ENCODE measurements at places on chromosomes 7 and 10.

DNA sequence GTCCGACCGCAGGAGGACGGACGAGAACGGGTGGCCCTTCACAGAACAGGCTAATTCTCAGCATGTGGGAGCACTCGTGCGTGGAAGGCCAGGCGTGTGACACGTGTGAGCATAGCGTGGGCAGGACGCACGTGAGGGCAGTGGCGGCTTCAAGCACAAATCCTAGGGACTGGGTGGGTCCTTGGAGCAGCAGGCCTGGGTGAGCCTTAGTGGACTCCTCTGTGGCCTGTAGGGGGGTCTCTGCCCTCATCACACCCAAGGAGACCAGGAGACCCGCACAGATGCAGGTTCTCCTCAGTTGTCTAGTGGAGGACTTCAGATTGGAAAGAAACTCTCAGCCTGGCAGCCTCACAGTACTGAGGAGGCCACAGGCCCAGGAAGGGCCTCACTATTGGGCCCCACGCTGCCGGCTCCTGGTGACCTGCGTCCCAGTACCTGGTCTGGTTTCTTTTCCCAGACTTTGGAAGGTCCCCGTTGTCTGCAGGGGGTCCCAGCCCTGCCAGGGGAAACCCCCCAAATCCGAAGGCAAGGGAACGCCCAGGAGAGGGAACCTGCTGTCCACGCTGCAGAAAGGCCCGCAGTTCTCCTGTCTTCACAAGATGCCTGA lies 49.1 kb upstream of the FAM20C start:
- no peak for DNase-seq

DNA sequence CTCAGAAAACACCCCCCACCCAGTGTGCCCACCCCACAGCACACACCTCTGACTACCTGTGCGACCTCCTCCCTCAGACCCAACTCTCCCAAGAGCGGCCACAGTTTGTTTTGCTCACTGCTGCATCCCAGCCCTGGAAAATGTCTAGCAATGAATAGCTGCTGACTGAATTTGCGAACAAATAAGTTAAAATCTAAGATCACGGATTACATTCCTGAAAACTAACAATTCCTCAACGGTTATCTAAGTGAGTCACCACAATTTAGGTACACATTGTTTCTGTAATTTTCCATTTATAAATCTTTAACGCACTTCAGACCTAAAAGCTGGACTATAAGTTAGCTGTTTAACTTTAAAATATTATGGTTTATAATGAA lies 235.2 kb downstream of the ZMYND11 start:
- no peak for DNase-seq

- no peak for DNase-seq
Measured at GRCh38 chr7:108313086-108313485, 143.2 kb downstream of the NRCAM start.

- DNase-seq, result no peak
Measured at GRCh38 chr7:20927976-20928375, 141.3 kb upstream of the SP8 start.

DNA sequence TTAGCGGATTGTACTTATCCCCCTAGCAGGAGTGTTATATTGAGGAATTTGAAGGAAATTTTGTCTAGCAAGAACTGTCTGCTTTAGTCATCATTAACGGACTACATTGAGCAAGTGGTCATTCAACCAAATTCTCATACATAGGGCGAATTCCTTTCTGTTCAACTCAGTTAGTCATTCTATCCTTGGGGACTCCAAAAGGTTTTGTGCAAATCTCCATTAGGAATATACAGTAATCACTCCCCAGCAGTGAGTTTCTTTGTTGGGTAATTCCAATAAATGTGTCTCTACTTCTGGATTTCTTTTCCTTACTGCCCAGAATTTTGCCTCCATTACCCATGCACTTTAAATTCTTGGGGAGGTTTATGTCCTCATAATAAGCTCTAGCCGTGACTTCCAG lies 51.1 kb downstream of the EPDR1 start:
- DNase-seq, result no peak

GRCh38 chr10:71962901-71963300 lies 1.3 kb upstream of the CHST3 start:
- no peak for DNase-seq

Data from stimulated activated CD4-positive, alpha-beta T cell treated with anti-CD3 and anti-CD28 coated beads, Interleukin-1b, Interleukin-23, amount 100 ng/mL, for 24 hours (primary cell).